Renal cortical epithelial cell (primary cell): ENCODE measurements at places on chromosomes 7 and 10. TPM values are rescaled to one million over a fixed set of nuclear protein-coding genes. Genes with fewer than 3 reads are reported as not detected.
A peak's percentile ranks its signal among the peaks of the same experiment; 100 is the strongest.

Gene MEIG1
- total RNA-seq: 0.40 TPM in 1 of 2 replicates, not detected in the other

Gene PVRIG
- total RNA-seq: not detected in 2 replicates

Gene CCDC126
- 18.7 and 36.8 TPM in 2 replicates for total RNA-seq

Gene FAM25A
- not detected in 2 replicates for total RNA-seq

Gene ACHE
- 0.94 and 1.2 TPM in 2 replicates for total RNA-seq

Gene CALML3
- total RNA-seq: not detected in 2 replicates

Gene OR2A14
- total RNA-seq: not detected in 2 replicates

Gene TIMM23B
- 14.0 and 18.1 TPM in 2 replicates for total RNA-seq

- DNase-seq: peak; percentile 98
These were observed 73.2 kb upstream of the CCAR1 start for GRCh38 chr10:68647672-68648341.

DNA sequence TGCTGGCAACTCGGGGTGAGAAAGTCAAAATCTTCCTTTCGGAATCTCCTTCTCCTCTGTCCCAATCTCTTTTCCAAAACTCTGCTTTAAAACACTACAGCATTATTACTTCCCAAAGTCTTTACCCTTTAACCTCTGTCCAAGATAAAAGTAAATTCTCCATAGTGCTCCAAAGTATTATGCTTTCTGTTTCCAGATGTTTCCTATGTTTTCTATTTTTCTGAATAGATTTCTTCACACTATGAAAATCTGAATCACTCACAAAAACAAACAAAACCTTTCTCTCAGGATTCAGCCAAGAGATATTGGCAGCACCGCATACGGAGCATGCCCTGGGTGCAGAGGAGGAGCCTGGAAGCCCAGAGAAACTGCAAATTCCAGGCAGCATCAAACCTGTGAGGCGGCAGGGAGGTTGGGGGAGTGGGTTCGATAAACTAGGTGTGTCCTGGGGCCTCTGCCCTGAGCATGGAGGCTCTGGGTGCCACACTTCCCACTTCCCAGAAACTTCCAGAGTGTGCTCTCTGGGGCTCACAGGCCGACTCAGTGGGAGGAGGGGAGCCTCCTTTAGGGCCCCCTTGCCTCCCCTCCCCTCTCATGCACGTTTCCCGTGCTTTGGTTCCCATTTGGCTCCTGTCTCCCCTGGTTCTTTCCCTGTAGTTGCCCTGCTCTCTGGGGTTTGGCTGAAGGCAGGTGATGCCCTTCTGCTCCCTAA lies 35.6 kb downstream of the VIPR2 start:
- DNase-seq: no peak

DNA sequence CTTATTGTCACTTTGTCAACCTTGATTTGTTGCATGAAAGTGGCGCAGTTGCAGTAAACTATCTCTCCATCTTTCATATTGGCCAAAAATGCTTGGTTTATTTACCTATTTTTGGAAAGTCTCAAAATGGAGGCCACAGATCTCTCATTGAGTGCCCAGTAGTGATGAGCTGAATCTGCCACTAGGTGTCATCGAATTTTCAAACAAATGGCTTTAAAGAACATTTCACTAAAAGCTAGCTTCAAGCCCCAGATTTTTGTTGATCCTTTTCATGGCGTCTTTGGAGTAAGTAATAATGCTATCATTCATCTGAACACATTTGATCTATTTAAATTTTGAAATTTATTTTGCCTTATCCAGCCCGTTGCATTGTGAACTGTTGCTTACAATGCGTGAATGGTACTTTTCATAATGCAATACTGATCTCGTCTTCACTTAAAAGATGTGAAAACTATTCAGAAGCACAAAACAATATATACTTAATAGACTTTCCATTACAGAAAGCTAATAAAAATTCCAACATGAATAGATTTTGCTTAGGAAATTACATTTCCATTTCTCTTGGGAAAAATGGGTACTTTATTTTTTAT lies 236.2 kb downstream of the DNAJB9 start:
- peak; percentile 35 for DNase-seq

GRCh38 chr7:37031571-37032257 lies 307.4 kb upstream of the AOAH start:
- DNase-seq: peak; percentile 100

- no peak for DNase-seq
These were observed 78.5 kb downstream of the TFPI2 start for GRCh38 chr7:93812061-93812460.
